Activated CD4-positive, alpha-beta memory T cell treated with anti-CD3 and anti-CD28 coated beads, Interleukin-2, amount 10 ng/mL, durations not matched to agents 7 days and 5 days (primary cell): ENCODE measurements at places on chromosomes 2 and 18.

- peak overlapping the region; percentile 83 for H3K27ac ChIP-seq
- no peaks in the 10 kb centered on the region for H3K27me3 ChIP-seq
- H3K36me3 ChIP-seq: peaks cover 61% of the 10 kb centered on the region
- H3K4me3 ChIP-seq: peak overlapping the region; percentile 31
- peaks cover 21% of the 10 kb centered on the region for H3K4me1 ChIP-seq
Measured at GRCh38 chr2:172496160-172496608, 59.7 kb upstream of the PDK1 start.

- no peak for DNase-seq
- H3K27ac ChIP-seq: no peak overlapping the region
- H3K36me3 ChIP-seq: peaks cover 6% of the 10 kb centered on the region
- no peak overlapping the region for H3K4me3 ChIP-seq
- peaks cover 13% of the 10 kb centered on the region for H3K4me1 ChIP-seq
Measured at GRCh38 chr2:201769666-201770373, 10.9 kb downstream of the ALS2 start.

GRCh38 chr2:188997263-188997662 lies 23.1 kb downstream of the COL3A1 start:
- H3K4me1 ChIP-seq: peaks cover 3% of the 10 kb centered on the region
- H3K27ac ChIP-seq: no peak overlapping the region
- no peaks in the 10 kb centered on the region for H3K36me3 ChIP-seq

DNA sequence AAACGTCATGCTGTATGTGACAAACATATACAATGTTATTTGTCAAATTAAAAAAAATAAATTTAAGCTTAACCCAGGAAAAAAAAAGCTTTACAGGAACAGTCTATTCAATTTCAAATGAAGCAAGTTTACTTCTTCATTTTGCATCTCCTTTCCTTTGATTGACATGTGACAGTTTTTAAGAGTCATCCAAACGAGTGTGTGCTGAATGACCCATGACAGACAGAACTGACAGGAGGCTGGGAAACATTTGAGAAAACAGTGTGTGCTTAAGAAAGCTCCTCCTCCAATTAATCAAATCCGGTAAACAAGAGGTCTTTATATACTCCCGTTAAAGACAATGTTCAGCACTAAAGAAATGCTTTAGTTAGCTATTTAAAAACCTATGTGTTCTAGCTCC lies 177.7 kb downstream of the SRBD1 start:
- H3K36me3 ChIP-seq: peaks cover 10% of the 10 kb centered on the region
- H3K27ac ChIP-seq: no peak overlapping the region
- no peaks in the 10 kb centered on the region for H3K4me1 ChIP-seq
- no peak for DNase-seq
